ENCODE measurements at places on chromosomes 2 and 18.

DNA sequence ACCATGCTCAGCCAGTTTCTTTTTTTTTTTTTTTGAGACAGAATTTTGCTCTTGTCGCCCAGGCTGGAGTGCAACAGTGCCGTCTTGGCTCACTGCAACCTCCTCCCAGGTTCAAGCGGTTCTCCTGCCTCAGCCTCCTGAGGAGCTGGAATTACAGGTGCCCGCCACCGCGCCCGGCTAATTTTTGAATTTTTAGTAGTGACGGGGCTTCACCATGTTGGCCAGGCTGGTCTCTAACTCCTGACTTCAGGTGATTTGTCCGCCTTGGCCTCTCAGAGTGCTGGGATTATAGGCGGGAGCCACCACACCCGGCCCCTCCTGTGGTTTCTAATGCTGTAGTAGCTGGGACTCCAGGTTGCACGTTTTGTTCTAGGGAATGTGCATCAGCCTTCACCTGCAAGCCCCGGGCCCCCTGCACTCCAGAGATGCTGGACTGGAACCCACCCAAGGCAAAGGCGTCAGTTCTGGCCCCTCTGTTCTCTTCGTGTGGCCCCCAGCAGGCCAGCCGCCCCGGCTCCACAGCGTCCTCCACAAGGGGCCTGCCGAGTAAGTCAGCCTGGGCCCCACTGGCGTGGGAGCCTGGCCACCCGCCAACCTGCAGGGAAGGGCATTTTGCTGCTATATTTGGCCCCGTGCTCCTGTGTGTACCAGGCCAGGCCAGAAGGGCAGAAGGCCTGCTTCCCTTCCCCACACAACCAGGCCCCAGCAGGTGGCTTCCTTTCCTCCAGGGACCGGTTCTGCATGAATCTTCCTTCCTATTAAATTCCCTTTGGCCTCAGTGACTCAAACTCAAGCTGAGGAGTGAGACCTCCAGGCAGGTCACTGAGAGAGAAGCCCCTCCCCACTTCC lies 25.7 kb upstream of the B3GNT7 start:
- DNase-seq: no peak

- no peak for DNase-seq
Measured at GRCh38 chr2:133271105-133271504, 297.2 kb downstream of the NCKAP5 start.

- DNase-seq: no peak
Measured at GRCh38 chr18:10937743-10938640, 211.4 kb downstream of the PIEZO2 start.

DNA sequence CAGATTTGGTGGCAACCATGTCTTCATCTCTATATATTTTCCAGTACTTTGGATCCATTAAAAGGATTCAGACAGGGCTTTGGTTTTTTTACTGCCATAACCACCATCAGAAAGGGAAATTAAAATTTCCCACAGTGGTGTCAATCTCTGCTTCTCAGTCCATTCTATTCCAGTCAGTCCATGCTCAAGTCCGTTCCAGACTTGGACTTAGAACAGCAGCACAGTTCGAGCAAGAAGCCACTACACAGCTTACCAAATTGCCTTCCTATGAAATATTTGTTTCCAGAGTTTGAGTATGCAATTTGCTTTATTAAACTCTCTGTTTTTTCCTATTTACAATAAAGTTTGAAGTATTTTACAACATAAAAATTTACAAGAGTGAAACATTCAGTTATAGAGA lies 306.5 kb upstream of the GULP1 start:
- DNase-seq: no peak

GRCh38 chr2:150811259-150811855 lies 323.9 kb upstream of the RND3 start:
- no peak for DNase-seq

- no peak for DNase-seq
Measured at GRCh38 chr2:33307659-33308270, 168.7 kb upstream of the RASGRP3 start.

GRCh38 chr2:19859565-19859964 lies 42.2 kb downstream of the TTC32 start:
- no peak for DNase-seq

- no peak for DNase-seq
Measured at GRCh38 chr2:240225660-240226475, 85.4 kb upstream of the OTOS start.

- DNase-seq: no peak
Measured at GRCh38 chr2:108220942-108221541, 18.7 kb upstream of the SULT1C3 start.

GRCh38 chr18:31454066-31454708 lies 6.6 kb downstream of the DSG3 start:
- DNase-seq: no peak

DNA sequence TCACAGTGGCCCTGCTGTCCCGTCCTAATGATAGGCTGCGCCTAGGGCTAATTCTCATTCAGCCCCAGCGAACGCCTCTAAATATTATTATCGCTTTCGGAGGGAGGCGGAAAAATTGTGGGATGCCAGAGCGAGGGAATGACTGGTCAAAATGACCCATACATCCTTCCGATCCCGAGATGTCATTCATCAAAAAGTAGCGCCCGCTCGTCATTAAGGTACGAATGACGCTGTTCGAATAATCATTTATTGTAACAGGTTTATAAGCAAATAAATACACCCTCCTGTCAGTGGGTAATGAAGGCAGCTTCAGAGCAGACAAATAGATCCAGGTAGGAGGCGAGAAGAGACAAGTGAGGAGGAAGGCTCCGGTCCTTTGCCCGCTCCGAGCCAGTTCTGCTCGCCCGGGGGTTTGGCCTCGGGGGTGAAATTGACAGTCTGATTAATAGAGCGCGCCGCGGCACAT lies at the start of gene EVX2:
Gene EVX2 (minus strand): TSS at position 167 of the 466 bp plus-strand sequence. CDS start 186 bp downstream, outside the sequence.
- no peak for DNase-seq

- no peak for DNase-seq
Measured at GRCh38 chr2:121293450-121294325, 8.7 kb upstream of the TFCP2L1 start.

DNA sequence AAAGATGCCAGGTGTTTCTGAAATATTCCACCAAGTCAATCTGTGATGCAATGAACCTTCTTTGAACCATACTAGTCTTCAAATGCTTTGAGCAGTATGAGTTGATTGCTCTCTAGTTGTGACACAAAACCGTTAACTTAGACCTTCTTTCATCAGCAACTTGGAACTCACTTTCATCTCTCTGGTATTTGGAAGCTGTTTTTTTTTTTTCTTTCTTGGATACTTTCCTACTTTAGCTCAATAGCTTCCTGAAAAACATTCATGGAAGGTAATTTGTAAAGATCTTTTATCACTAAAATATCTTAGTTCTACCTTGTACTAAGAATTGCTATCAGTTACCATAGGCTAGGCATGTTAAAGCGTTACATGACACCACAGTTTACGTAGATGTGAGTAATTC lies 1071.9 kb upstream of the CHAC2 start:
- no peak for DNase-seq

GRCh38 chr2:57880967-57881366 lies 165.6 kb upstream of the VRK2 start:
- DNase-seq: no peak

DNA sequence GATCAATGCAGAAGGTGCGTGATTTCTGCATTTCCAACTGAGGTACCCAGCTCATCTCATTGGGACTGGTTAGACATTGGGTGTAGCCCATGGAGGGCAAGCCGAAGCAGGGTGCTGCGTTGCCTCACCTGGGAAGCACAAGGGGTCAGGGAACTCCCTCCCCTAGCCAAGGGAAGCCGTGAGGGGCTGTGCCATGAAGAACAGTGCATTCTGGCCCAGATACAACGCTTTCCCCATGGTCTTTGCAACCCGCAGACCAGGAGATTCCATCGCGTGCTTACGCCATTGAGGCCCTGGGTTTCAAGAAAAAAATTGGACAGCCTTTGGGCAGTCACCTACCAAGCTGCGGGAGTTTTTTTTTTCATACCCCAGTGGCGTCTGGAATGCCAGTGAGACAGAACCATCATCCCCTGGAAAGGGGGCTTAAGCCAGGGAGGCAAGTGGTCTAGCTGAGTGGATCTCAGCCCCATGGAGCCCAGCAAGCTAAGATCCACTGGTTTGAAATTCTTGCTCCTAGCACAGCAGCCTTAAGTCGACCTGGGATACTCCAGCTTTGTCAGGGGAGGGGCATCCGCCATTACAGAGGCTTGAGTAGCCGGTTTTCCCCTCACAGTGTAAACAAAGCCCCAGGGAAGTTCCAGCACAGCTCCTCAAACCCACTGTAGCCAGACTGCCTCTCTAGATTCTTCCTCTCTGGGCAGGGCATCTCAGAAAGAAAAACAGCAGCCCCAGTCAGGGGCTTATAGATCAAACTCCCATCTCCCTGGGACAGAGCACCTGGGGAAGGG lies 21.7 kb downstream of the TFPI start:
- no peak for DNase-seq

- peak; percentile 67 for DNase-seq
Measured at GRCh38 chr2:224584785-224585210, 365 bp downstream of the CUL3 start.

GRCh38 chr2:222242532-222242931 lies 56.3 kb downstream of the PAX3 start:
- DNase-seq: no peak

- DNase-seq: no peak
Measured at GRCh38 chr18:45111502-45111848, 430.8 kb downstream of the SETBP1 start.

DNA sequence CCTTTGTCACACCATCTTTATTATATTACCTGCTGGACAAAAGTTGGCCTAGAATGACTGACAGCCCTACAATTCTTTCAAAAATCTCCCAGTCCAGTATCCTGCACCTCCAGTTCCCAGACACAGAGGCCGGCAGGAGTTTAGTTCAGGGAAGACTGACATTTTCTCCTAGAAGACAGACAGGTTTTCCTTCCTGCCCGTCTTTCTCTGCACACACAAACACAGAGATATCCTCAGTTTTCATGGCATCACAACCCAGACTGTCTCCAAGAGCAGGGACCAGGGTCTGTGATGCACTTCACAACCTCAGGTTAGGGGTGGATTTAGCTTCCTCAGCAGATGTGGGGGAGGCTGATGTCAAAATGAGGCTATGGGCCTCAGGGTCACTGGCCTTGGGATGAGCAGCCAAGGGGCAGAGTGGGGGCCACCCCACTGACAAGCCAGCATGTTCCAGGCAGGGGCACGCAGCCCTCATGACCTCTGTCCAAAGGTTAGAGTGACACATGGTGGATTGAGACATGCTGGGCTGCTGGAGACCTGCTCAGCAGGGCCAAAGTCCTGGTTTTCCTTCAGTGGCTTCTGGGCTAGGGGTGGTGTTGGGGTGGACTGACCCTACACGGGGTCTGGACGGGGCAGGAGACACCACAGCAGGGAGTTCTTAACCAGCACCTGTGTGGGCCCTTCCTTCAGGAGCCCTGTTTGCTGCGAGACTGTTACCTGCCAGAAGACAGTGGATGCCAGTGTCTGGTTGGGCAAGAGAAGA lies 70.5 kb downstream of the SFXN5 start:
- DNase-seq: no peak

GRCh38 chr2:112304298-112304941 lies 29.0 kb downstream of the ZC3H6 start:
- no peak for DNase-seq

DNA sequence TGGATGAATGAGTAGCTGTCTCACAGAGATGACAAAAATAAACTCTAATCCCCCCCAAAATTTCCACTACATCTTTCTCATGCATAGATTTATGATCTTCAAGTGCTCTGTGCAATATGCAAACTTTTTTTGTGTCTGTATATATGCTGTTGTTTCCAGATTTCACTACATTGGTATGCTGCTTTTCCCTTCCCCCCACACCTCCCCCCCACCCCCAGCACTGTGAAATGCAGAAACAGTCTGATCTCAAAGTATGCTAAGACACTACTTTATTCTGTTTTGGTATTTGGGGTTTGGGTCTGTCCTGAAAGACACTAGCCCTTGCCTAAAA lies 524 bp upstream of the KLHL14 start:
- peak; percentile 38 for DNase-seq

GRCh38 chr2:184304006-184304405 lies 294.3 kb upstream of the ZNF804A start:
- no peak for DNase-seq

DNA sequence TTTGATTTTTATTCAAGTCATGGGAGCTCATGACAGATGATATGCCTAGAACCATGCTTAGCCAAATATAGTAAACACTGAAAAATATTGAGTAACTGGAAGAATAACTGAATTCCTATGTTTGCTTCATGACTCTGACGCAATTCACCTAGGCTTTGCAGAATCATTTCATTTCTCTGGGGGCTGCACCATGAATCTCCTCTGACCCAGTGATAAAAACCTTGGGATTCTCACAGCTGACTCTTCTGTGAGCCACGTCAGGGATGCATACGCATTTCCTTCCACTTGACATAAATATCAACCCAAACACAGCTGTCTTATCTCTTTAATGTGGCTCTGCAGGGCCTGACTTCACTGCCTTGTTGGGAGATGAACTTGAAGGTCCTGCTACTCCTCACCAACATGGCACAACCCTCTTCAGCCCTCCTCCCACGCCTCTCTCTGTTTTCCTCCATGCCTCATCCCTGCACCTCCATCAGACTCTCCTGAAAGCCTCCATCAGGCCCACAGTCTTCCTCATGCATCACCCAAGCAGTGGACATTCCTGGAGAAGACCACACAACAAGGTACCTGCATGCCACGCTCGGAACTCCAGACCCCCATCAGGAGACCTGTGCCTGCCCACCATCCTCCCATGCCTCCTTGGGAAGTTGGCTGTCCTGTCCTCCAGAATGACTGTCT lies 29.8 kb downstream of the COL6A3 start:
- no peak for DNase-seq

DNA sequence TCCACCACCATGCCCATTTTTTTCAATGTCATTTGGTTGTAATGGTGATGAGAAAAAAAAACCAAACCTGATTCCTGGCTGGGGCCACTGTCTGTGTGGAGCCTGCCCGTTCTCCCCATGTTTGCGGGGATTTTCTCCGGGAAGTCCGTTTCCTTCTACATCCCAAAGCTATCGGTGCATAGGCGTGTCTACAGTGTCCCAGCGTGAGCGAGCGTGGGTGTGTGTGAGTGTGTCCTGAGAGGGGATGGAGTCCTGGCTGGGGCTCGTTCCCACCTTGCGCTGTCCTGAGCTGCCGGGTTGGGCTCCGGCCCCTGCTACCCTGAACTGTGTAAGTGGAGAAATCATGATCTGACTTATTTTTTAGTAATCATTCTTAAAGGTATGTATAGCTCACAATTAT lies 7.3 kb upstream of the ZAP70 start:
- DNase-seq: no peak

DNA sequence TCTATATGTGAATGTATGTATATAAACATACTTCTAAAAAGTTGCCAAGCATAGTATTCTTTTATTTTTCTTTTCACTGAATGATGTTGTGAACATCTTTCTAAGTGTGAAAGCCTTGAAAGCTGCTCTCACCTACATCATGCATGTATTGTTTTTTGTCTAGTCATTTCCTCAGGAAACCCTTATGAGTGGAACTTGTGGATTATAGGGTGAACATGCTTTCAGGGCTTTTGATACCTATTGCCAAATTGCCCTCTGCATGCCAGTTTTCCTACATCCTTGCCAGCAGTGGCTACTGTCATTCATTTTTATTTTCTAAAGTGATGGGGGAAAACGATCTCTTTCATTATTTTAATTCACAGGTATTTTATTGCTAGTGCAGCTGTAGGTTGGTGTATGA lies 78.3 kb downstream of the ADAM23 start:
- DNase-seq: no peak

GRCh38 chr18:74836296-74837139 lies 238.8 kb downstream of the ZNF407 start:
- no peak for DNase-seq
